ENCODE measurements at places on chromosomes 11 and 22.

DNA sequence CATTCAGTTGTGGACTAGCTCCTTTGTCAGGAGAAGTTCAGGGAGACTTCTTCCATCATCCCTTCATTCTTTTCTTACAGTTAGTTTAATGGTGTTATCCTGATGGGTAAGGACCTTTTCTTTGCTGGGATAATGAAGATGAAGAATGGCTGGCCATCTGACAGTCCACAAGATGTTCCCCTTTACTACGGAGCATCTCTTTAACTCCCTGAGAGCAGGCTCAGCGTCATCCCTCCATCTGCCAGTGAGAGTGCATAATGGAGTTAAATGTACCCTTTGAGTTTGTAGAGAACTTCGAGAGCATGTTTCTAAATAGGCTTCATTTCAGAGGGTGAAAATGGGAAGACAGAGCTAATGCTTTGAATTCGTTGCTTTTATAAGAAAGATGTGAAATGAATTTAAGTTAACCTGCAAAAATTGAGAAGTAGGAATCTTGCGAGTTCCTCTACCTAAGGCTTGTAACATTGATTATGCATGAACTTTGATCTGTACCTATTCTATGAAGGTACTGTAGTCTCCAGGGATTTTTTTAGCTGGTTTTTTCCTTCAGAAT lies 1.7 kb downstream of the EP300 start:
- DNase-seq = peak; percentile 31

DNA sequence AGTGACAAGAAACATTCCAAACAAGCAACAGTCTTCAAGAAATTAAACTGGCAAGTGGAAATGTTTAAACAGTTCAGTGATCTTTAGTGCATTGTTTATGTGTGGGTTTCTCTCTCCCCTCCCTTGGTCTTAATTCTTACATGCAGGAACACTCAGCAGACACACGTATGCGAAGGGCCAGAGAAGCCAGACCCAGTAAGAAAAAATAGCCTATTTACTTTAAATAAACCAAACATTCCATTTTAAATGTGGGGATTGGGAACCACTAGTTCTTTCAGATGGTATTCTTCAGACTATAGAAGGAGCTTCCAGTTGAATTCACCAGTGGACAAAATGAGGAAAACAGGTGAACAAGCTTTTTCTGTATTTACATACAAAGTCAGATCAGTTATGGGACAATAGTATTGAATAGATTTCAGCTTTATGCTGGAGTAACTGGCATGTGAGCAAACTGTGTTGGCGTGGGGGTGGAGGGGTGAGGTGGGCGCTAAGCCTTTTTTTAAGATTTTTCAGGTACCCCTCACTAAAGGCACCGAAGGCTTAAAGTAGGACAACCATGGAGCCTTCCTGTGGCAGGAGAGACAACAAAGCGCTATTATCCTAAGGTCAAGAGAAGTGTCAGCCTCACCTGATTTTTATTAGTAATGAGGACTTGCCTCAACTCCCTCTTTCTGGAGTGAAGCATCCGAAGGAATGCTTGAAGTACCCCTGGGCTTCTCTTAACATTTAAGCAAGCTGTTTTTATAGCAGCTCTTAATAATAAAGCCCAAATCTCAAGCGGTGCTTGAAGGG lies 6.0 kb downstream of the MALAT1 start:
- no peak for DNase-seq

DNA sequence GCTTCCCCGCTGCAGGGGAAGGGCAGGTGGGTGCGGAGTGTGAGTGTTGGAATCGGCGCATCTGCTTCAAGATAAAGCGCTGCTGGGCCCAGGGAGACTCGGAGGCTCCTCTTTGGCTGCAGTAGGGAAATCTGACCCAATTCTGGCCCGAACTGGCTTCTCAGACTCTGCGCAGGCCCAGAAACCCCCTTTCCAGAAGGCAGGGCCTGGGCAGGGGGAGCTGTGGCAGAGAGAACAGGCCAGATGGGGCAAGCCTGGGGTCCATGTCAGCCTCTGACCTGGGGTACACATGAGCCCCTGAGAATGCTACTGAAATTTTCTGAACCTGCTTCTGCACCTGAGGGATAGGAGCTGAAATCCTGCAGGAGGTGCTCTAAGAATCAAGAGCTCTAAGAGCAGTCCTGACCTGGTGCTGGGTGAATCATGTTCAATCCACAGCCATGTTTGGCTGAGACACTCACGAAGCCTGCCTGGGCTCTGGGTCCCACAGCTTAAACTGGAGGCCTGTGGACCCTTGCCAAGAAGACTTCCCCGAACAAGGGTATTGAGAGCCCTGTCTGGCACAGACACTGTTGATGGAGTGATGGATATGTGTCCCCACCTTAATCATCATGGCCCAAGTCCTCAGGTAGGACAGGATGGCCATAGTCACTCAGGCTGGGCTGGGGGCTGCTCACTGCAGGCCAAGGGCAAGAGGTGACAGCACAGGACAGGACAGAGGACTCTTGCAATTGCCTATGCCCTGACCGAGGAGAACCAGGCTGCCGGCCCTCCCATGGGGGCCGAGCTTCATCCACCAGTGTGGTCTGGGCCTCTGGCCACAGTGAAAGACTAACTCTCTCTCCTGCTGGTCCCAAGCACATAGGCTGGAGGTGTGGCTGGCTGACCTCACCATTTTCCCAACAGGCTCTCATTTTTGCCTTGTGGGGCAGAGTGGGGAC lies 6.9 kb downstream of the RAB3IL1 start:
- DNase-seq = no peak

- no peak for DNase-seq
These were observed 97.0 kb downstream of the SPON1 start for GRCh38 chr11:14059491-14059890.

- DNase-seq = peak; percentile 90
These were observed 27.7 kb upstream of the PPP2R1B start for GRCh38 chr11:111793863-111794262.

DNA sequence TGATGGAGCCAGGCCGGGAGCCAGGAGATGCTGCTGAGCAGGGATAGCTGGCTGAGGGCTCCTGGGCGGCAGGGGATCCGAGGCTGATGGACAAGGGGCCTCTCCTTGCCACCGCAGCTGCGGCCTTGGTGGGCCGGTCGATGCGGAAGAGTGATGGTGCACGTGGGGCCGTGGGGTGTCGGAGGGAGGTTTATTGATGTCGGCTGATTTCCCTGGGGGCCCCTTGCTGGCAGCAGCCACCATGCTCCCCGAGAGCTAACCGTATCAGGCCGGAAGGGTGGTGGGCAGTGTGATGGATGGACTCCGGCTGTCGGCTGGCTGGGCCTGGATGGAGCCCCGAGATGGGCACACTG lies 31.0 kb upstream of the CCDC188 start:
- DNase-seq = no peak

DNA sequence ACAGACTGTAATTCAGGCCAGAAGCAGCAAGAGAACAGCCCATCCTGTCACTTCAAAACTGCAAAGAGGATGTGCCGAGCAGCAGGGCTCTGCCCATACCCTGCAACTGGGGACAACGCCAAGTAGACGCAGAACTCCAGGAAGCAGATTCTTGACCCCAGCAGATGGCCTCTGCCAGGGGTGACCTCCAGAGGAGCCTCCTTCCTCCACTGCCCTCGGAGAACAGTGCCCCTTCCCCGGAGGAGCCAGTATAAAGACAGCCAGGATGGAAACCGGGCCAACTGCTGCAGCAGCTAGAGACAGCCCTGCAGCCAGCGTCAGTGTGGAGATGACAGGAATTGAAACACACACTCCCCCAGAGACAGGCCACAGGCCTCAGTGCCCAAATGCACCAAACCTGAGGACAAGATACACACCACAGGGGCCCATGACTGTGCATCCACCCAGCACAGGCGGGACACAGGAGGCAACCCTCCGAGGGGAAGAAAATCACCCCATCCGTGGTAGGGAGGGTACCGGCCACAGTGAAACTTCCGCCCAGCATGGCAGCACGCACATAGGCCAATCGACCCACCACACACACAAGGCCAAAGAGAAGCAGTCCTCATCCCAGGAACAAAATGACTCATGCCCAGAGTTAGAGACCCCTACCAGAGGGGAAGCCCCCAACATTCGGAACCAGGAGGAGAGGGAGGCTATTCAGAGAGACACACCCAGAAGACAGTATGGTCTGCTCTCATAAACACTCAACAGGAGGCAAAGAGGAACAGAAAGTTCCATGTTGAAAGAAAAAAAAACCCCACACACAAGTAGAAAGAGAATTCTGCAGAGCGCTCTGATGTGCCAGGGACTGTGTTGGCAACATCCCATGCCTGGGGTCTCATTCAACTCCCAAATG lies 5.6 kb downstream of the AHNAK start:
- no peak for DNase-seq

DNA sequence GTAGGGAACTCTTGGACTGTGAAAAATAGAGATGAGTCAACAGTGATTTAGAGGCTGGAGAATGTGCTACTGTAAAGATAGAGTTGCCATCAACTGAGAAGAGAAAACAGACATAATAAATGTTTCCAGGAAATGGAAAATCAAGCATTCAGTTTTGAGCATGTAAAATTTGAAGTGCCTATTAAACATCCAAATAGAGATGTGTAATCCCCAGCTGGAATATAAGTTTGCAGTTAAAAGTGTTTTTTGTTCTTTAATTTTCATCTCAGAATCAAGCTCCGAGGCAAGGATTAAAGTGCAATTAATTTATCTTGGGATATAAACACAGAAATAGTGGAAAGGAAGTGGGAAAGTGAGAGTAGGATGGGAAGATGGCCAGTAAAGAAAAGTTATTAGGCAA lies 666.0 kb upstream of the RAG2 start:
- no peak for DNase-seq

GRCh38 chr11:134901542-134901941 lies 489.5 kb upstream of the B3GAT1 start:
- DNase-seq = no peak

DNA sequence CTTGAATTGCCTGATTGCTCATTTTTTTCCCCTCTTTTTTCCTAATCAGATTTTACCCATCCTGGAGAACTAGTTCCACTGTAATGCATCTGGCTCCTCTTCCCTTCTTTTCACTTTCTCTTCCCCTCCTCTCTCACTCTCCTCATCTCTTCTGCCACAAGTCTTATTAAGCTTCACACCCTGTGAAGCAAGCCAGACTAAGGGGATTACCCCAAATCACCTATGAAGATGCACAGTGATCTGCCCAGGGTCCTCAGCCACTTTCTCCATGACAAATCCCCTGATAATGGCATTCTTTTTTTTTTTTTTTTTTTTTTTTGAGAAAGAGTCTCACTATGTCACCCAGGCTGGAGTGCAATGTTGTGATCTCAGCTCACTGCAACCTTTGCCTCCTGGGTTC lies 11.2 kb downstream of the UBASH3B start:
- no peak for DNase-seq

DNA sequence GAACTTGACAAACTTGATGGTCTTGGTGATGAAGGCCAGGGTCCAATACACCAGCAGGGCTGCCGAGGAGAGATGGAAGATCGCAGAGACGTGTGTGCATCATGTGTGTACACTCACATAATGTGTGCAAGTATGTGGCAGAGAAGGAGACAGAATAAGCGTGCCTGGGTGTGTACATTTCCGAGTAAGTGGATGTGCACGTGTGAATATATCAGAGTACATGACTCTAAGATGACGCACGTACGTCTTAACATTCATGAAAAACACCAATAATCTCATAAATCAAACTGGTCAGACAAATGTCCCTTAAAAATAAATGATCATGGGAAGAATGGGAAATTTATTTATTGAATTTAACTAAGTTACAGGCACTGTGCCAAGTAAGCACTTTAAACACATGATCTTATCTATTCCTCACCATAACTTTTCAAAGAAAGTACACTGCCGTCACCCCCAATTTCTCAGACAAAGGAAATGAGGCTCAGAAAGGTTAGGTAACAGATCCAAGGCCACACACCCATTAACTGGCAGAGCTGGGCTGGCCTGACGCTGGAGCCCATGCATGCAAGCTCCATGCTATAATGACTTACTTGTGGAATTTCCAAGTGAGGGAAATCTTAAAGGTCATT lies 13.0 kb downstream of the ABCC8 start:
- DNase-seq = no peak

DNA sequence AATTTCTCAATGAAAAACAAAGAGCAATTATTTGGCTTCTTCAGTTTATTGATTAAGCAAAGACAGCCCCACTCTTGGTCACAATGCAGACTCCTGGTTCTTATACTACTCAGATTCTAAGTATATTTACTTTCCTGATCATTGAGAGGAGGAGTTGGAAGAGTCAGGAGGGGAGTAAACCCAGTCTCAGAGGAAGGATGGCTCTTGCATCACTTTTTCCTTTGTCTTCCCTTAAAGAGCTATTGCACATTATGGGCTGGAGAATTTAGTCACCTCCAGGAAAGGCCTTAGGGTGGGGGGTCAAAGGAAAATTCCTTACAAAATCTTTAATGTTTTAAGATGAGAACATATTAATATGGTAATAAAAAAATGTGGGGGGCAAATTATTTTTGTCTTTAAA lies 8.1 kb downstream of the SLC17A6 start:
- DNase-seq = no peak

DNA sequence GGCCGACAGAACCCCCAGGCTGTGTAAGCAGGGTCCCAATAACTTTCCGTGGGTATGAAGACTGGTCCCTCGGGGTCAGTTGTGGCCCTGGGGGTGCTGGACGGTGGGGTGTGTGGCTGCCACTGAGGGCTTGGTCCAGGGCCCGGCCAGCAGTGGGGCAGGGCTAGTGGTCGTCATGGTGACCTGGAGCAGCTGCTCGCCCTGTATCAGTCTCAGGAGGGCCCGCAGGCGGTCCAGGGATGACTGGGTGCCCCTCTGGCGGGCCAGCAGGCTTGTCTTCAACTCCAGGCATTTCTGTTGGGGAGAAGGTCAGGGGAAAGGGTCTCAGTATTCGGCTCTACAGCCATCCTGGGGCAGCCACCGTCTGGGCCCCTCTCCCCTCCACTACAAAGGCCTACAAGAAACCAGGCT lies 126.8 kb downstream of the PHF21B start:
- no peak for DNase-seq

DNA sequence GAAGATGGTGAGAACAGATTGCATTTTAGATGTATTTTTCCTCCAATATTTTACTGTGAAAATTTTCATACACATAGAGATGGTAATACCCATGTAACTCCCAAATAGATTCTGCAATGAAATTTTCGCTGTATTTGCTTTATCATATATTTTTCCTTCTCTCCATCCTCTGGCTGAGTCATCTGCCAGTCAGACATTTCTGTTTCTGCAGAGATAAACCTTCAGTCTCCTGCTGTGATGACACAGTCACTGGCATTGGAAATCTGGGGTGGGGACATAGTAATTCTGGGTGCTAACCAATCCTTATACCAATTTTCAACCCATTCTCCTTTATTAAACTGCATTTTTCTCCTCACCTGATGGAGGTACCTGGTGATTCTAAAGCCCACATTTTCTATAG lies 33.7 kb downstream of the SVIP start:
- no peak for DNase-seq

- DNase-seq = no peak
These were observed 5.2 kb downstream of the DGAT2 start for GRCh38 chr11:75773595-75774353.

DNA sequence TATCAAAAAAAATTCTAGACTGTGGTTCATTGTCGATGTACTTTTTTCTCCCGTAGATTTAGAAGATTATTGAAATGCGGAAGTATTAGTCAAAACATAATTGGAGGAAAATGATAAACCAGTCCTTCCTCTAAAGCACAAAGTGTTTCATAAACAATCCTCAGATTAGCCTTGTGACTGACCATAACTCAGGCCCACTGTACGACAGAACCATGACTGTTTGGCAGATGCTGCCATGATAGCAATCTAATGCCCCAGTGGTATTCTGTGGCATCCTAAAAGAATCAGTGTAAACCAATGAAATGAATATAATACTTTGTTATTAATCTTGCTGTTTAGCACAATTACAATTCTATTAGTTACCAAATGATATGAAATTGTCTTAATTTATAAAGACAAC lies 127.0 kb upstream of the CTSC start:
- DNase-seq = no peak

- DNase-seq = no peak
These were observed 38.5 kb downstream of the SHANK2 start for GRCh38 chr11:71213696-71214552.

GRCh38 chr22:41847300-41847699 lies 14.4 kb downstream of the SREBF2 start:
- no peak for DNase-seq
